HepG2 (cell line): ENCODE measurements at places on chromosomes 1 and 21.

GRCh38 chr1:26469558-26469957, 2.7 kb upstream of the HMGN2 start:
- DNase-seq, result no peak

- no peak for DNase-seq
These were observed 9.9 kb downstream of the PIGV start for GRCh38 chr1:26797627-26798026.

DNA sequence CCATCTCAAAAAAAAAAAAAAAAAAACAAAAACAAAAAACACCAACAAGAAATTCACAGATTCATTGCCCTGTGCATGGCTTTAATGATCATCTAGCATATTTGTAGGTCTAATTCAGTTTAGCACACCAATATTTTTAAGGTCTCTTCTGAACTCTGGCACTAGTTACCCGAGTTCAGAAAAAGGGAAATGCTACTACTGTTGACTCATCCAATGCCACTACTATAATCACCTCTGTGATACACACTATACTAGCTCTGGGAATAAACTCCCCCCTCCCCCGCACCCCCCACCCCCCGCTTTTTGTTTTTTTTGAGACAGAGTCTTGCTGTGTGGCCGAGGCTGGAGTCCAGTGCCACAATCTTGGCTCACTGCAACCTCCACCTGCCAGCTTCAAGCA, 55.6 kb downstream of the FBXO42 start:
- DNase-seq, result no peak

DNA sequence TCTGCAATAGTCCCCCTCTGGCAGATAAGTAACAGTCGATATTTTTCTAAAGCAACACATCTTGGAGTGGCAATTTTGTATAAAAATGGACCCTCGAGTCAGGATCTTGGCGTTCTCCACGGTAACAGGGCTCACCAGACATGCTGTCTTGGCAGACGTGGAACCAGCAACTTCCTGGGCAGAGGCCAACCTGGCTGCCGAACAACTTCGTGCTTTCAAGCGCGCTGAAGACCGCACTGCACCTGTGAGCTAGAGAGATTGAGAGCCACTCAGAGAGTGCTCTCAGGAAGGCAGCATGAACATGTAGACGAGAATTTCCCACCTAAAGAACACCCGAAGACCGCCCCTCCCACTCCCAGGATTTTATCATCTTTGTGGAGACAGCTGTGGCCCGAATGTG, 7.3 kb downstream of the C1orf174 start:
- no peak for DNase-seq

DNA sequence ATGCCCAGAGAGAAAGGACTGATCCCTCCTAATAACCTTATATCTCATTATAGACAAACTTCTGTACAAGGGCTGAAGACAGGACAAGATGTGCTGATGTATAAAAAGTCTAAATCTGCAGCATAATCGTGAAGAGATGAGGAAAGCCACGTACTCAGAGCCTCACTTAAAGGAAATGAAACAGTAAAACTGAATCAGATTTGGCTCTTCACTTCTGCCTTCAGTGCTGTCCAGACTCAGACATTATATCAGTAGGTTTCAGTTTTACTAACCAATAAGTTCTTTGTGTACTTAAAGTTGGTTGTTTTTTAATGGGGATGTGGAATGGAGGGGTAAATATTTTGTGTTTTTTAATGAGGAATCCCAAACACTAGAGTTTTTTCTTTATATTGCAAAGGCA, 45.3 kb upstream of the RGS1 start:
- DNase-seq, result no peak

GRCh38 chr1:223720971-223721591, 8.7 kb downstream of the CAPN2 start:
- no peak for DNase-seq

GRCh38 chr1:151222130-151222529, 23.8 kb downstream of the PIP5K1A start:
- DNase-seq, result no peak

DNA sequence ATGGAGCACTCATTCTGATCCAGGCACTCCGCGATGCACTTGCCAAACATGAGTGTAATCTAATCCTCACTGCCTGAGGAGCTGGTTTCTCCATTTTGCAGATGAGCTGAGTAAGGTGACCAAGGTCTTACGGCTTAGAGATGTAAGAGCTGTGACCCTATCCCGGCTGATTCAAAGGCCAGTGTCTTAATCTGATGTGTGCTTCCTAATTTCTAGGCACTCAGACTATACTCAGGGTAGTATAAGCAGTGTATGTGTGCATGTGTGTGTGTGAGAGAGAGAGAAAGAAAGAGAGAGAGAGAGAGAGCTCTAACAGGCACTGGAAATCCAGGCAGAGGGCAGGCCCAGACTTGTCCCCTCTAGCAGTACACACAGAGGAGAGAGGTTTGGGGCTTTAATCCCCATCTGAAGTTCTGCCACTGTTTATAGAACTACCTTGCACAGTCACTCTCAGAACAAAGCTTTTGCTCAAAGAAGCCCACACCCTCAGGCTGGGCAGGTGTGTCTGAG, 188.2 kb downstream of the ZBTB18 start:
- no peak for DNase-seq

DNA sequence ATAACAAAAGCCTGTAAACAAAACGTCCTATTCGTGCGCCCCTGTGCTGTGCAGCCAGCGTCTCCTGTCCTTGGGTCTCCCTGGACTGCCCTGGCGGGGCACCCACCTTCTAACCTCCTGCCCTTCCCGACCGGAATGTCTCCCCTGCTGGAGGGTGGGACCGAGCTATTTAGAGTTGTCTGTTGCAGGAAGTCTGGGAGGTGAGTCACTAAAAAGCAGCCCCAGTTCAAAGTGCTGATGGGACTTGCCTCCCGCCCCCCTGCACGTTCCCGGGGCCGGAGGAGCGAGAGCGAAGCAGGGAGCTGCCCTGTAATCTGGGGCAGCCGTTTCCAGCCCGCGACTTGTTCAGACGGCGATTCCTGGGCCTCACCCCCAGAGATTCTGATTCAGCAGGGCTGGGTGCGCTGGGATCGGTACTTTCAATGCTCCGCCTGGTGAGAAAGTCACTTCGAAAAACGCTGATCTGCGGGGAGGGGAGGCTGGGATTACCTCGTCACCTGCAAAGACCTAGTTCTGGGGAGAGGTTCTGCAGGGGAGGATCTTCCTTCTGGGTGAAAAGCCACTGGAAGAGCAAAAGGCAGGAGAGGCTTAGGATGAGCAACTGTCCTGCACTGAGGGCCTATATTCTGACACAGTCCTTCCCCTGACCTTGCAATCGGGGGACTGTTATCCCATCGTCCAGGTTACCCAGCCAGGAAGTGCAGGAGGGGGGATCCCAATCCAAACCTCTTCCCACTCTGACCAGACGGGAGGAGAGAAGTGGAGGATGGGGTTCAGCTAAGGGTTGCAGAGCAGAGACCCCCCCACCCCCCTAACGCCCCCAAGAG, 1.2 kb upstream of the DHRS3 start:
- peak; percentile 97 for DNase-seq

- DNase-seq, result no peak
These were observed 44.9 kb downstream of the PCSK9 start for GRCh38 chr1:55084257-55084656.

GRCh38 chr1:243638186-243638585, 211.9 kb downstream of the AKT3 start:
- DNase-seq, result no peak

- no peak for DNase-seq
These were observed 27.5 kb downstream of the EPHA2 start for GRCh38 chr1:16128338-16128741.

DNA sequence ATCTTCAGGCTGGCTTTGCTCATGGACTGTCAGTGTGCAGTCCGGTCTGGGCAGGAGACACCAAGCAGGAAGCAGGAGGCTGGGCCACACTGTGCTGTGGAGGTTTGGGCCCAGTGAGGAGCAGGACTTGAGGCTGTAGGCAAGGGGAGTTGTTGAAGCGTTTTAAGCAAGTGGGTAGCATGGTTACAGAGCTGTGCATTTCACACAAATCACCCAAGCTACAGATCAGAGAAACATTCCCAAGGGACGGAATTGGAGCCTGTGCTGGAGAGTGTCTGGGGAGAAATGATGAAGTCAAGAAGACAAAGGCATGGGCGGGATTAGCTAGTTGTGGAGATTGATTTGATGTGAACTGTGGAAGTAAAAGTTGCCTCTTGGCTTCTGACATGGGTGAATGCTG, 60.9 kb downstream of the KIF21B start:
- no peak for DNase-seq

DNA sequence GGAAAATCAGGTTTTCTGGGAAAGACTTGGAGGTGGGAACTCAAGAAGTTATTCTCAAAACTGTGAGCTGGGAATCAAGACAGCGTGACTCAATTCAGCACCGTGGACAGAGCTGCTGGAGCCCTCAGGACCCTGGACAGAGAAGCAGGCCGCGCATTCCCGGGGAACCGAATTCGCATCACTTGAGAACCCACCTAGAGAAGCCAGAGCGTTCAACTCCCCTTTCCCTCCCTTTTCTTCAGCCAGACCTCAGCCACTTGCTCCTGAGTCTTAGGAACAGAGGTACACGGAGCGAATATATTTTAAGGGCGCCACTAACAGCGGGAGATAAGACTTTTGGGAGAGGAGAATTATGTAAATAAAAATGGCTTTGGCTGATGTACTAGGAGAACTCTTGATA, 2.0 kb upstream of the LIN28A start:
- DNase-seq, result peak; percentile 46

DNA sequence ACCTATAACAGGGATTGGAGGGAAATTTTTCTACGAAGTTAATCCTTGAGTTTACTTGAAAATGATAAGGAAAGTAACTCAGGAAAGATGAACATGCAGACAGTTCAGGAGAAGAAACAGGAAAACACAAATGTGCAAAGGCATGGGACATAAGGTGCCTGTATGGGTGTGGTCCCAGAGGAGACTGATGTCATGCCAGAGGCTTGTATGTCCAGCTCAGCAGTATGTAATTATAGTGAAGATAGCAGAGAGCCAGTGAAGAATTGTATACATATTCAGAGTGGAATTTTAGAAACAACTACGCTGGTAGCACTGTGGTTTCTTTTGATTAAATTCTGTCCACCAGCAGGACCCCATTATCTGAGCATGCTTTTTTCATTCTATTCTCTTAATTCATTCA, 179.5 kb downstream of the LRRC7 start:
- DNase-seq, result no peak

DNA sequence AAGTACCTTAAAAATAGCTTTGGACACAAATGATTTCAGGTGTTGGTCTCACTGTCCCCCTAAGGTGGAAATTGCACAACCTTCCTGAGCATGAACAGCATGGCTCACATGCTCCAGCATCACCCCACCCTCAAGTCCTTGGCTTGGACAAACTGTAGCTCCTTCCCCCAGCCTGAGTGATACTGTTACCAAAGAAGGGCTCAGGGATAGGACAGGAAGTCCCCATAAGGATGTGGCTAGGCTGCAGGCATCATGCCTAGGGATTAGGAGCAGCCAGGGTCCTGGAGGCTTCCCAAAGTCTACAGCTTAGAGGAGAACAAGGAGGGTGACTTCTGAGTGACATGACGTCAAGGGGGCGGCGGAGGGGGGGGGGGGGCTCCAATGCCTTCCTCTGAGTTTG, 10.1 kb downstream of the FAM78B start:
- no peak for DNase-seq

- DNase-seq, result no peak
These were observed 79.8 kb upstream of the PLXNA2 start for GRCh38 chr1:208324005-208324404.

- no peak for DNase-seq
These were observed 52.0 kb downstream of the SLX9 start for GRCh38 chr21:44991538-44992483.

- no peak for DNase-seq
These were observed 9.2 kb upstream of the CDC42 start for GRCh38 chr1:22043198-22043769.

DNA sequence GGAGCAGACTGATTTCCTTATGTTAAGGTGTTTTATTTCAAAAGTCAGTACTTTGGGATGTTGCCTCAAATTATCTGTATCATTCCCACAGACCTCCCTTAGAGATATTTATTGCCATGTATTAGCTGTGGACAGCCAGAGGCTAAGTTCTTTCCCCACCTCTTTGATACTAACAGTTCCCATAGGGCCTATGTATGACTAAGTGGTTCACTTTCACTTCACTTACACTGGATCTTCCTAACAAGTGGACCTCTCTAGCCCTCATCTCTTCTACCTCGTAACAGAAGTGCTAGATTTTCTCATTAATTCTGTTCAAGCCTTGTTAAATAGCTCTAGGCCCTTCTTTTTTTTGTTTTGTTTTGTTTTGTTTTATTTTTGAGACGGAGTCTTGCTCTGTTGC, 6.2 kb downstream of the TRAF5 start:
- DNase-seq, result no peak

GRCh38 chr1:221839321-221839720, 97.4 kb upstream of the DUSP10 start:
- no peak for DNase-seq
